NCI-H460 (cell line): ENCODE measurements at places on chromosomes 7 and 10. TPM values are rescaled to one million over a fixed set of nuclear protein-coding genes. Genes with fewer than 3 reads are reported as not detected.

The HYAL4 gene
- not detected in 2 replicates for total RNA-seq

The PLCE1 gene
- total RNA-seq, result 0.23 and 0.32 TPM in 2 replicates

The CTBP2 gene
- 75.1 and 77.3 TPM in 2 replicates for total RNA-seq

The POP7 gene
- 45.7 and 50.1 TPM in 2 replicates for total RNA-seq

The SLC29A4 gene
- total RNA-seq, result 2.5 TPM in 2 replicates

The VWC2 gene
- not detected in 2 replicates for total RNA-seq

The PRPF18 gene
- 18.9 and 28.2 TPM in 2 replicates for total RNA-seq

The AKR1B15 gene
- total RNA-seq, result 1.4 and 2.0 TPM in 2 replicates

The UCN3 gene
- total RNA-seq, result not detected in 2 replicates

The GBX1 gene
- total RNA-seq, result not detected in 2 replicates

The NACAD gene
- 0.14 TPM in 1 of 2 replicates, not detected in the other for total RNA-seq

The LRRTM3 gene
- total RNA-seq, result not detected in 2 replicates

The TEX47 gene
- not detected in 2 replicates for total RNA-seq

The TBXAS1 gene
- 3.7 and 4.0 TPM in 2 replicates for total RNA-seq

The SPDYE9 gene
- 0.54 and 0.55 TPM in 2 replicates for total RNA-seq

DNA sequence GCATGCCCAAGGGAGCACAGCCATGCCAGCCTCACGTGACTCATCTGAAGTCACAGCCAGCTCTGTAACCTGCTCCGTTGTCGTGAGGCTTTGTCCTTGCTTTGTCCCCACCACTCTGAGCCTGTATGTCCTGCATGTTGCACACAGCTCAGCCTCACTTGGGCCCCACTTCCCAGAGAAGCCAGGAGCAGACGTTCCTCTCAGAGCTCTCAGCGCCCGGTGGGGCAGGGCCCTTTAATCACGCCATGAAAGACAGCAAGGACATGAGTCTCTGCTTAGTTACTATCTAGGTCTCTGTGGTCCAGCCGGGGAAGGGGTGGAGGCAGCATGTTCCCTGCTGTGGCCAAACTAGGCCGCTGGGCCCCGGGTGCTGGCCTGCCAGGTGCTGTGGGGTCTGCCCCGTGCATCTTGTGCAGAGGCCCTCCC lies 127.4 kb upstream of the FAM20C start:
- DNase-seq, result no peak

- DNase-seq, result no peak
Observed at GRCh38 chr10:14306190-14306589, 24.5 kb downstream of the FRMD4A start.

DNA sequence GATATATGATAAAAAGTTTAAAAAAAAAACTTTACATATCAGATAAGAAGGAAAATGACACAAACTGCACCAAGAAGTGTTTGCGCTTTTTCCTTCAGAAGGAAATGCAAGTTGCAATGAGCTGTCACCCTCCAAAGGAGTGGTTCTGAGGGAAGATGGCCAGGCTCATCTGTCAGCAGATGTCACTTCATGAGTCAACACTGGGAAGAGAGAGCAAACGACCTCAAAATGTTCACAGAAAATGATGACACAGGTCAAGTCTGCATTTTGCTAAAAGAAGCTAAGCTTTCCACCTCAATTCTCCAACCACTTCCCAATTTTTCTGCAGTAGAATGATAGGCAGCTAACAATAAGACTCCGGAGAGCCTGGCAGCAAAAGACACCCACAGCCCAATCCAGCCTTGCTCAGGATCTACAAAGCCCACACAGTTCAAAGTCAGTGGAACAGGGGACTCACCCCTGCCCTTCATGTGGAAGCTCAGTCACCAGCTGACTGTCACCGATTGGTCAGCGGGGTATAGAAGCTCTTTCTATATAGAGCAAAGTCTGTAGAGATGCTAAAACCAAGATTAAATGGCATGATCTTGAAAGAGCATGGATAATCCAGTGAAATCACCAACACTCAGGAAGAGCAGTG lies 155.1 kb upstream of the NEBL start:
- no peak for DNase-seq

GRCh38 chr7:30927040-30927439 lies 15.4 kb downstream of the AQP1 start:
- no peak for DNase-seq

DNA sequence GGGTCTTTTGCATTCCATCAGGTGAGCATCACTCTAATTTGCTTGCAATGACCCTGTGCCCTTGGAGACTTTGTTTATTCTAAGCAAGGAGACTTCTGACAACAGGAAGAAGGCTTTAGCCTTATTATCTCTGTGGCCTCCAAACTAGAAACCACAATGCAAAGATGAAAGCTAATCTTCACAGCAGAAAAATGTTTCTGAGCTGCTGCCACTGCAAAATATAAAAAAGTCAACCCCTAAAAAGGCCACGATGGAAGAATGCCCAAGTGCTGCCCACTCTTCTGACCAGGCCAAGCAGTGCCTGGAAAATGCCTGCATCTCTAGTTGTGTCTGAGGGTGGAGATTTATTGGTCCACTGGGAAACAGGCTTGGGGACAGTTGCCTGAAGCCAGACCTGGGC lies 299.9 kb downstream of the C7orf25 start:
- DNase-seq, result no peak

GRCh38 chr7:16594676-16595075 lies 50.9 kb downstream of the ANKMY2 start:
- DNase-seq, result no peak

GRCh38 chr7:44801890-44802289 lies 5.4 kb downstream of the PPIA start:
- no peak for DNase-seq

DNA sequence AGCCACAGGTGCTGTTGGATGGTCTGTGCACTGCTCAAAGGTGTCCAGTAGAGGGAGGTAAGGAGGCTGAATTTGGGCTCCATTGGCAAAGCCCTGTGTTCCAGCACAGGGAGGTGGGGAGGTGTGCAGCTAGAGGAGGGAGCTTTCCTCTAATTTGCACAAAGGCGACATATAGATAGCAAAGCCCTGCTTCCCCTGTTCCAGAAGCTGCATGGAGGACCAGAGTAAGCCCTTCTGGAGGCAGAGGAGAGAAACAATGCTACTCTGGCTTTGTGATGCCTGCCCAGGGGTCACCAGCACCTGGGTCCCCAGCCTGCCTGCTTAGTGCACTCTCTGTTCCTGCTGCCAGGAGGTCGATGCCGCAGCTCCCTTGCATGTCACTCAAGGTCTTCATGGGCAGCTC lies 3.4 kb upstream of the ARHGAP22 start:
- DNase-seq, result peak; percentile 26

DNA sequence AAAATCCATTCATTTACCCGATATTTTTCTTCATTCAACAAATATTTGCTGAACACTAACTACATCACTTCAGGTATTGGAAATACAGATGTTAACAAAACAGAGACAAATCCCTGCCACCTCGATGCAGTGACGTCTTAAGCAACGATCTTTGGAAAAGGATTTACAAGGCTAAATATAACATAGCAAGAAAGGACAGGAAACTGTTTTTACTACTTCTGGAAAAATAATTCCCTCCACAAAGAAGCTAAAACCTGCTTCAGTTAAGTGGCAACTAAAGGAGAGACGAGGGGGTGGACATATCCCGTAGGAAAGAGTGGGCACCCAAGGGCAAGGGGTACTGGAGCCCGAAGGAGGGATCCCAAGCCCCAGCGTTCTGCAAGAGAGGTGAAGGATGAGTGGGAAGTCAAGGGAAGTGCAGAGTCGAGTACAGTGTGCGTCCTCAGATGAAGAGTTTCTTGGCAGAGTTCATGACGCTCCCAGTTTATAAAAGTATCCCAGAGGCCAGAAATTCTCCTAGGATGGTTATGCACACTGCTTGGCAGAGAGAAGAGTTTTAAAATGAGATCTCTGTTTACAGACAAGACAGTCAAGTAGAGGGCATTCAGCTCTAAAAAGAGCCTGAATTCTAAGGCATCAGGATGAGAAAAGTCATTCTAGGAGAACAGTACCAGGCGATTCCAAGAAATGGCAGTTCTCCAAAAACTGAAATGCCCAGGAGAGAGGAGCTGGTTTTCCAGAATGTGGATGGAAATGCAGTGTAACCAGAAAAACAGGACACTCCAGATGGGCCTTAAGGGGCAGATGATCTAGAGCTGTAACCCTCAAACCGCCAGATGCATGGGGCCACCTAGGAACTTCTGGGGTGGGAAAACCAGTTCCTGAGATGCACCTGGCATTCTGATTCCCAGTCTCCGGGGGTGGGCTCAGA lies 97.3 kb downstream of the GRB10 start:
- DNase-seq, result no peak

- no peak for DNase-seq
Observed at GRCh38 chr10:100448951-100449350, 13.9 kb upstream of the WNT8B start.

- DNase-seq, result no peak
Observed at GRCh38 chr10:5515948-5516761, 8.6 kb upstream of the CALML3 start.

DNA sequence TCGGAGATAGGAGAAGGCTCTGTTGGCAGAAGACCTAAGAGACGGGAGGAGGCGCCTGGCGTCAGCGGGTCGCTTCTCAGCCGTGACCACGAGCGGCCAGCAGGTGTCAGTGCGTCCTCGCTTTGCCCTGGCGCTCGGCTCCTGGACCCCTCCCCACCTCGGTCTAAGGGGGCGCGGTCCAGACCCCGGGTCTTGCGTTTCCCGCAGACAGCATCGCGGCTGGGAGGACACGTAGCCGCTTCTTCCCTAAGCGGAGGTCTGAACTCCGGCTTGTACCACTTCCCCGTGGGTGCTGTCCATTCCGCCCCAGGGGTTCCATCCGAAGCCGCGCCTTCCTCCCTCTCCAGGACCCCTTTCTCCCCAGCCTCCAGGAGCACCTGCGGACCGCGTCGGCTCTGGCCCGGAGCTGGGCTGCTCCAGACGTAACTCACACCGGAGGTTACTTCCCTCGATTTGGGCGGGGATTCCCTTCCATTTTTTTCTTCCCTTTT lies 593 bp upstream of the ADRA2A start:
- DNase-seq, result peak; percentile 44

DNA sequence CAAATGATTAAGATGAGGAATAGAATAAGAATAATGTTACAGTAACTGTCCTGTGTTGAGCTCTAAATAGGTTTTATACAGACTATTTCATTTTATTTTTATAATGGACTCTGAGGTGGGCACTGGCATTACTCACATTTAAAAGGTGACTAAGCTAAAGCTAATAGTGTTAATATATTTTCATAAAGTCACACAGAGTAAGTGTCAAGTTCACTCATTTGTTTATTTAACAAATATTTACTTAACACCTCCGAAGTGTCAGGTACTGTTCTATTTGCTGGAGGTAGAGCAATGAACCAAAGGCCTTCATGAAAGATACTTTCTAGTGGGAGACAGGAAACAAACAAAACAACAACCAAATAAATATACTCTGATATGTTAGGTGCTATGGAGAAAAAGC lies 44.0 kb downstream of the ASB4 start:
- DNase-seq, result no peak

- no peak for DNase-seq
Observed at GRCh38 chr7:33517191-33517590, 387.8 kb downstream of the BBS9 start.

- DNase-seq, result no peak
Observed at GRCh38 chr7:28617308-28617880, 205.1 kb downstream of the CREB5 start.

GRCh38 chr7:114832906-114833595 lies 88.8 kb upstream of the MDFIC start:
- no peak for DNase-seq
